Fibroblast of lung (primary cell): ENCODE measurements at places on chromosomes 7 and 10. TPM values are rescaled to one million over a fixed set of nuclear protein-coding genes. Genes with fewer than 3 reads are reported as not detected.

GRCh38 chr7:26919906-26920493 lies 55.6 kb upstream of the SKAP2 start:
- no peak overlapping the region for H3K27ac ChIP-seq
- no peaks in the 10 kb centered on the region for H3K27me3 ChIP-seq
- no peaks in the 10 kb centered on the region for H3K4me1 ChIP-seq

DNA sequence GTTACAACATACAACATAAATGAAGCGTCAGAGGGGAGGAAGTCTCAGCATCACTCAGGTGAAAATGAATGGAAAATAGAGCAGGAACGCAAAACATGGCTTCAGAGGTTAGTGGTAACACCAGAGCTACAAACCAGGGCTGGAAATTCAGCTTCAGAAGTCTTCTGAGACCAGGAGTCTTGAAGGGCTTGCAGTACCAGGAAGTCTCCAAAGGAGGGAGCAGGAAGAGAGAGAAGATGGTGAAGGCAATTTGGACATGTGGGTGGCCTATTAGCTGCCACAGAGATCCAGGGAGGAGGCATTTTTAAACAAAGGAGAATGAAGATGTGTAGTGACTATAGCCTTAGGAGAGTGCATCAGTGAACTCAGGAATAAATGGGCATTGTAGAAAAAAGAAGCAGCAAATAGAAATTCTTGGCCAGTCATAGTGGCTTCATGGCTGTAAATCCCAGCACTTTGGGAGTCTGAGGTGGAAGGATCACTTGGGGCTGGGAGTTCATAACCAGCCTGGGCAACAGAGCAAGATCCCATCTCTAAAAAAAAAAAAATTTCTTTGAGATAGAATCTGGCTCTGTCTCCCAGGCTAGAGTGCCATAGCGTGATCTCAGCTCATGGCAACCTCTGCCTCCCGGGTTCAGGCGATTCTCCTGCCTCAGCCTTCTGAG lies 9.3 kb upstream of the TET1 start:
- H3K4me3 ChIP-seq = no peak overlapping the region
- DNase-seq = peak; percentile 71
- H3K36me3 ChIP-seq = no peaks in the 10 kb centered on the region
- H3K4me1 ChIP-seq = peaks cover 3% of the 10 kb centered on the region
- H3K27me3 ChIP-seq = no peaks in the 10 kb centered on the region

GRCh38 chr10:119737823-119738222 lies 12.0 kb downstream of the INPP5F start:
- H3K27ac ChIP-seq = peak overlapping the region; percentile 24
- no peaks in the 10 kb centered on the region for H3K4me1 ChIP-seq
- no peaks in the 10 kb centered on the region for H3K36me3 ChIP-seq
- H3K4me3 ChIP-seq = no peak overlapping the region
- H3K27me3 ChIP-seq = no peaks in the 10 kb centered on the region

- no peak for DNase-seq
- no peak overlapping the region for H3K27ac ChIP-seq
- H3K4me3 ChIP-seq = no peak overlapping the region
- H3K36me3 ChIP-seq = no peaks in the 10 kb centered on the region
- no peaks in the 10 kb centered on the region for H3K27me3 ChIP-seq
- no peaks in the 10 kb centered on the region for H3K4me1 ChIP-seq
Measured at GRCh38 chr7:120799813-120800475, 58.0 kb downstream of the TSPAN12 start.

GRCh38 chr7:157028199-157028903 lies 17.9 kb upstream of the MNX1 start:
- H3K4me1 ChIP-seq = no peaks in the 10 kb centered on the region
- H3K36me3 ChIP-seq = no peaks in the 10 kb centered on the region
- H3K27me3 ChIP-seq = peaks cover 19% of the 10 kb centered on the region
- no peak overlapping the region for H3K4me3 ChIP-seq

GRCh38 chr10:79106256-79107050 lies 37.7 kb downstream of the ZMIZ1 start:
- H3K27ac ChIP-seq = no peak overlapping the region
- H3K4me3 ChIP-seq = no peak overlapping the region
- no peaks in the 10 kb centered on the region for H3K27me3 ChIP-seq
- no peak for DNase-seq

DNA sequence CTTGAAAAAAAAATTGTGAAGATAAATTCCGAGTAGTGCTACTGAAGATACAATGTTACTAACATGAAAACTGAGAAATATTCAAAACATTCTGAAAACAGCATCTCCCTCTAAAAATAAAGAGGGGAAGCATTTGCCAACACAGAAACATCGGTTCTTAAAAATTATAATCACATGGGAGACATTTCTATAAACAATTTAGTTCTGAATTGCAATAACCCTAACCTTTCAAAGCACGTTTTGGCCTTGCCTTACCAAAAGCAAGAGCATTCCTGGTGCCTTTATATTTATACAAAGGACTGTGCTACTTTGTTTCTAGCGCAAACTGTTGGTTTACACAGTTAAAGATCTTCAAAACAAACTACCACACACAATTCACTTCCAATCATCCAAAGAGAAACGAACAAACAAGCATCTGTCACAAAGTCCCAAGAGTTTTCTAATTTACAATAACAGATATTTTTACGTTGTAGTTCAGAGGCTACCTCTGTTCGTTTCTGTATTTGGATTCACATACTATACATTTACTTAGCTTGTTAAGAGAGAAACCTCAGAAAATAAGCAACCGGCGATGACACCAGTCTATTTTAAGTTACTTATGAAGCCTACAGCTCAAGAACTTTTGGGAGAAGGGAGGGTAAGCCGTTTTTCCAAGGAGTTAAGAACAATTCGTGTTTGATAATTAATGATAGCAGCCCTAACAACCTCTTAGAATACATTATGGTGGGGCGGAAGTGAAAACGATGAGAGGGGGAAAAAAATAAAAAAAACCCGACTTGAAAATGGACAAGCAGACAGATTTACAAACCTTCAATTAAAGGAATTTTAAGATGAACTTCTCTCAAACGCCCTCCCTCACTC lies 1.3 kb downstream of the ABI1 start:
- H3K4me3 ChIP-seq = peak overlapping the region; percentile 96
- H3K27ac ChIP-seq = peak overlapping the region; percentile 75
- DNase-seq = peak; percentile 25
- no peaks in the 10 kb centered on the region for H3K4me1 ChIP-seq
- H3K36me3 ChIP-seq = no peaks in the 10 kb centered on the region
- peaks cover 3% of the 10 kb centered on the region for H3K27me3 ChIP-seq

- DNase-seq = no peak
- H3K27ac ChIP-seq = no peak overlapping the region
- no peaks in the 10 kb centered on the region for H3K27me3 ChIP-seq
- no peaks in the 10 kb centered on the region for H3K36me3 ChIP-seq
- H3K4me3 ChIP-seq = no peak overlapping the region
Measured at GRCh38 chr7:13692548-13692947, 296.9 kb downstream of the ETV1 start.

ZPBP gene
- total RNA-seq = not detected in 2 replicates

STEAP4 gene
- total RNA-seq = 0.26 and 0.99 TPM in 2 replicates

SLC16A9 gene
- 0.26 and 0.66 TPM in 2 replicates for total RNA-seq

FRMD4A gene
- 22.9 and 26.9 TPM in 2 replicates for total RNA-seq

SLC26A3 gene
- not detected in 2 replicates for total RNA-seq
